ENCODE measurements at places on chromosomes 2 and 18.
A peak's percentile ranks its signal among the peaks of the same experiment; 100 is the strongest.

- no peak for DNase-seq
These were observed 16.7 kb upstream of the MRO start for GRCh38 chr18:50836521-50836957.

DNA sequence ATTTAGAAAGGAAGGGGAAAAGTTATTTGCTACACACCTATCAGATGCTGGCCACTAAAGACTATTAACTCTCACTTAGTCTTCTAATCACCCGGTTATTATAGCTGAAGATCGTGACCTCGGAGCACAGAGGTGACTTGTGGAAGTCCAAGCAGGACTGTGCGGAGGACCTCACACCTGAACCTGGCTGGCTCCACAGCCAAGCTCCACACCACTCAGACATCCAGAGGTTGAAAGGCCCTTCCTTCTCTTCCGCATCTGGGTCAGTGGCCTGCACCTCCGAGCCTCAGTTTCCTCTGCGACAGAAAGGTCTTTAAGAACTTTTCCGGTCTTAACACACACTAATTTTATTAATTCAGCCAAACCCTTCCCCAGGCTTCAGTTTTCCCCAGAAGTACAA, 57.9 kb downstream of the TNS1 start:
- DNase-seq = no peak

DNA sequence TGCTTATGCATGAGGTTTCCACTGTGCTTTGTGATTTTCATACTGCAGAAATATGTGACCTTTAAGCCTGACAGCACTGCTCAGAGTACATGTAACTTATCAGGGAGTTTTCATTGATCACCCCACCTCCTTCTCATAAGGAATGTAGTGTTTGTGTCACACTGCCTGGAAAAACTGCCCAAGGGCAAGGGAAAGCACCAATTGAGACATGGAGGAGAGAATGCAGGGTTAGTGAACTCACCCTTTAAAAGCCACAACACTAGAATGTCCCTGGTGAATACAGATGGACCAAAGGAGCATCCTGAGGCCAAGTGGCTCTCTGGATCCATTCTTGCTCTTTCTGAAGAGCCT, 147.2 kb upstream of the SPATS2L start:
- no peak for DNase-seq

- no peak for DNase-seq
These were observed 1257.2 kb upstream of the CHAC2 start for GRCh38 chr2:52510432-52510831.

DNA sequence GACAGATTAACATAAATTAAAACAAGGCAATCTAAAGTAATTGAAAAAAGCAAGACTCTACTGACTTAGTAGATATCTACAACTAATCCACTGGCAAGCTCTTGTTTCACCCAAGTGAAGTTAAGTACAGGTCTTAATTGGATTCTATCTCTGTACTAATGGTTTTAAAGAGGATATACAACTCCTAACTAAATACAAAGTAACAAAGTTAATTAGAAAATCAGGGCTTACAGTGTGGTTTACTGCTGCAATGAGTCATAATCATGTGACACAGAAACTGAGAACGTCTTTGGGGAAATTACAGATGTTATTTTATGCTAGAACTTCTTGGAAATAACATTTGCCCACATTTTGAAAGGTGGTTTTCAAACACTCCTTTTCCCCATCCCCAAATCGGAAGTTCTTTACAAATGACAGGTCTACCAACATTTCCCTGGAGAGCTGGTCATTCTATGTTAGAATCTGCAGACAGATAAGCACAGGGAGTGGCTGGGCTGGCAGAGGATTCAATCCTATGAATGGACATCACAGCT, 245.3 kb downstream of the STK39 start:
- no peak for DNase-seq

GRCh38 chr2:120437604-120438000, 91.7 kb downstream of the INHBB start:
- DNase-seq = no peak

DNA sequence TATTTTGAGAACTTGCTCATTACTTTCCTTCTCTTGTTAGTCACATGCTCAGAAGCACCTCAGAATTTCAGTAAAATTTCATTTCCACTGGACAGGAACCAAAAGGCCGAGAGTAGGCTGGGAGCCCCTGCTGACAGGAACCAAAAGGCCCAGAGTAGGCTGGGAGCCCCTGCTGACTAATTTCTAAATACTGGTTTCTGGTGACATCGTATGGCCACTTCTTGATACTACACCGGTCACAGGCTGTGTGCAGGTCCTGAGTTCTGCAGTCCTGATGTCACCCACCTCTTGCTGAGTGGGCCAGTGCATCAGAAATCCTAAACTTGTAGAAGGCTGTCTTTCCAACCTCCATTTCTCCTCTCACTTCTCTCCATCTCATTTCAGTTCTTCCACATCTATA, 17.7 kb upstream of the EN1 start:
- DNase-seq = no peak

DNA sequence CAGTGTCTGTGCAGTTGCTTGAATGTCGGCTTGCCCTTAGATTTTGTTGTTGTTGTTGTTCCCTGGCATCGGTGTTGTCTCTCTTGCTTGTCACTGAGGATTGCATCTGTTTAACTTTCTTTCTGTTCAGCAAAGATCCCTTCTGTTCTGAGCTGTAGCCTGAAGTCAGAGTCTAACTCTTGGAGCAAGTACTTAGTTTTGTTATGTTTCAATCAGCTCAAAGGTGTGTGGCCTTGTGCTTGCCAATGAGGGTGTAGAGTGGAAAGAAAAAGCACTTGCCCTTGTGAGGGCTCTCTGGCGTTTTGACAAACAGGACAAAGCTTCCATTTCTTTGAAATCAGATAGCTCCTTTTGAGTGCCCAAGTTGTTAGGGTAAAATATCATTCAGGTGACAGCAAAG, 757.1 kb upstream of the CDH7 start:
- DNase-seq = no peak

DNA sequence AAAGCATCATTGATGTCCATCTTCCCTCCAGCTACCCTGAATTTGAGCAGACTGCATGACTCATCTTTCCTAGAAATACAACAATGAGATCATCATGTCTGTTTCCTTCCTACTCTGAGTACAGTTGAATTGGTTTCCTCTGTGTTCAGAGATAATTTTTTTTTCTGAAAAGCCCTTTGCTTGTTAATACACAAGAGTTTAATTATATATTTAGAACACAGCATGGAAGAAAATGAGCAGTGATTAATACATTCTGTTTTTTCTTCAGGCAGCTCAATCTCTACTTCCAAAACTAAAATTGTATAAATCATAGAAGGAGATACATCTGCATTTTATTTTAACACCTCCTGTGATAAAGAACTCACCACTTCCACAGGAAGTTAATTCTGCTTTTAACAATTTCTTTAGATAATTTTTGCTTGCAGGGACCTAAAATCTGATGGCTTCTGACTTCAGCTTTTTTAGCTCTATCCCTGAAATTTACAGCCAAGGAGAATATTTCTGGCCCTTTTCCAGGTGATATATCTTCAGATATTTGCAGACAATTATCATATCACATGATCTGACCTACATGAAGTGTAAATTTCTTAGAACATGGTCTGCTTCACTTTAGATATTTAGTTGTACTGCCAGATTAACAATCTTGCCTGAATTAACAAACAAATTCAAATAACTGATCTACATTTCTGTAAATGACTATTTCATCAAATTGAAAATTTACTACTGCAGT, 249.0 kb downstream of the TRIB2 start:
- no peak for DNase-seq

- no peak for DNase-seq
These were observed 209.1 kb downstream of the TFCP2L1 start for GRCh38 chr2:121075641-121076497.

DNA sequence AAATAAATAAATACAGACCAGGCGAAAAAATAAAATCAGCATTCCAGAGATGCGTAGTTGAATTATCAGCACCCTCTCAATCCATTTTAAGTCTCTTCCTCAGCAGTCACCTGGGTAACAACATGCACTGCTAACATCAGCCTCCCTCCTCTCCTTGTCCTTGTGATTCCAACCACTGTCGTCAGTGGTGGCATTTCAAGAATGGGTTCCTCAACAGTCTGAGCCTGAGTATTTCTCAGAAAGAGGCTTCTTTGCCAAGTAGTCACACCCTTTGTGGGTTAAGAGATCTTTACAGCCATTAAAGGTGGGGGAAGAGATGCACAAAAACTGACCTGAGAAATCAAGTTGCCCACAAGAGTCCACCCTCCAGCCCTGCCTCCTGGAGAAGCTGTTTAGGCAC, 39.0 kb downstream of the NOL10 start:
- DNase-seq = no peak

GRCh38 chr18:41973983-41974382, 18.9 kb downstream of the PIK3C3 start:
- DNase-seq = no peak

DNA sequence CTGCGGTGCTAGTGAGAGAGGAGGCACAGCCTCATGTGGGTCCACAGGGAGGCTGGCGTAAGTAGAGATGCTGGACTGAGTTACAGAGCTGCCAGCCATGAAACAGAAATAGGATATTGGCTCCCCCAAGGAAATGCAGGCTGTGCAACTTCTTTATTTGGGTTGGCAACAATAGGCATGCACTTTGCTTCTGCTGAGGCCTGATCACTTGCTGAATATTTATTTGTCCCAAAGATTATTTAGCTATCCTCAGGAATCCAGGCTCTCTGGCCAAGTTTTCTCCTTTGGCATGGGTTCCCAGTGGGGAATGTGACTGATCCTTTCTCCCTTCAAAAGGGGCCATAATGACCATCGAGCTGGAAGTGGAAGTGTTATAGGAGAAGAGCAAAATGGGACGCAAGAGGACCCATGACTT, 60.0 kb downstream of the MAPK4 start:
- DNase-seq = peak; percentile 34

DNA sequence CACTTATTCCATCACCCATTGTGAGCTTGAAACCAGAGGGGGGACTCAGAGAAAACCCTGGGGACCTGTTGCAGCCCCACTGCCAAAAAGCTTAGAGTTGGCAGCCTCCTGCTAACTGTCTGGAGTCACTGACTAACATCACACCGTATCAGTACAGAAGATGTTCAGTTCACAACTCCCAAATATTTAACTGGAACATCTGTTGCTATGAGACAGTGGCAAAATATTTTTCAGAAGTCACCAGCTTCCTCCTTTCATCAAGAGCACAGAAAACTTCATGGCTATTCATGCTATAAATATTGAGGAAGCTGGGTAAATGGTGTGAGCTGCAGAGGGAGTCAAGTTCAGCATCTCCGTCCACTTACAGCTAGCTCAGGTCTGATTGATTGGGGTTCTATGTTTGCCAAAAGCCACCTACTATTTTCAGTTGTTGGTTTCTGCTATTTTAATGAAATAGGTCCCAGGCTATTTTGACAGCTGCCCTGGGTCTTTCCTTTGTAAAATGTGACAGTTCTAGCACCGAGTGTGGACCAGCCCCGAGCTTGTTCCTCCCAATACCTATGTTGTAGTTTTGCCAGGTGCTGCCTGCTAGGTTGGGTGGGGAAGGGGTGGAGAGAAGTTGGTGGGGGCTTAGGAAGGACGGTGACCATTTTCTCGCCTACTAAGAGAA, 9.8 kb downstream of the TUBB6 start:
- no peak for DNase-seq

DNA sequence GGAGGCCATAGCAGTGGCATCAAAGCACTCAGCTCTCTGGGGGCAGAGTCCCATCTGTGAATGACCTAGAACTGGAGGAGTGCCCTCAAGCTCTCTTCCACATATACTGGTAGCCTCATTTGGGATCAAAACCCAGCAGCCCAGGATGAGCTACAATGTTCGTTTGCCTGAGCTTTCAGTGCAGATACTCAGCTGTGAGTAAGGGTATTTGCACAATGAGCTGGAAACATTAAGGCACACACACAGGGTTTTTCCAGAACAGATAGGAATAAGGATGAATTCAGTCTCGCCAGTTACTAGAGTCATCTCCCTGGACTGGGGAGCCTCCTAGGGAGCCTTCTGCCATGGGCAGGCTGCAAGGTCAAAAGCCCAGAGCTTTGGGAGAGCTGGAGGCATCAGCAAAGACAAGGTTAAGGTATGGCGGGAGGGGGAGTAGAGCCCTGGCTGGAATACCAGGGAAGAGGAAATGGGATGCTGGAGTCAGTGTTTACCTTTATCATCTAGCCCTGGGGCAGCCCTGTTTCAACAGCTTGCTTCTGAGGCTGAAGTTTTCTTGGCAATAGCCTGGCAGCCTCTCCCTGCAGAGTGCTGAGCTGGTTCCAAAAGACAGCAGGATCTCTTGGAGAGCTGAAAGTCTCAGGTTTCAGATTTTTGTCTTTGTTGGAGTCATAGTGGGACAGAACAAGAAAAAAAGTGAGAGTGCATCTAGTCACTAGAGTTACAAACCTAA, 187.7 kb downstream of the LOXHD1 start:
- DNase-seq = no peak

- no peak for DNase-seq
These were observed 99.6 kb upstream of the LHCGR start for GRCh38 chr2:48855142-48855541.

- DNase-seq = no peak
These were observed 216.9 kb downstream of the MYO3B start for GRCh38 chr2:170394641-170395387.

DNA sequence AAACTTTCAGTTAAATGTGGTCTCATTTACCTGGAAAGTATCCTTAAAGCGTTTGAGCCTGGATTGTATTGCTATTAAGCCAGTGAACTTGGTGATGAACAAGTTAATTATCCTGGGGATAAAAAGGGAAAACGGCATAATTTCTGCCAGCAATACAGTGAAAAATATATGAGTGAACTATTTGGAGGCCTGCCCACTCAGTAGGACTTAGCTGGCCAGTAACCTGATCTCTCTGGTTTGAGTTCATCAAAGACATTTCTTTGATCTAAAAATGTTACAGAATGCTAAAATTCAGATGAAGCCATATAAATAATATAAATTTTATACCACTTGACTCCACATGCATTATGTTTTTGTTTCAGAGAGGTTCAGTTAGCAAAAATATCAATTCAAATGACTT, 241.1 kb upstream of the VWC2L start:
- DNase-seq = no peak

GRCh38 chr2:239298116-239298804, 102.6 kb downstream of the HDAC4 start:
- no peak for DNase-seq

DNA sequence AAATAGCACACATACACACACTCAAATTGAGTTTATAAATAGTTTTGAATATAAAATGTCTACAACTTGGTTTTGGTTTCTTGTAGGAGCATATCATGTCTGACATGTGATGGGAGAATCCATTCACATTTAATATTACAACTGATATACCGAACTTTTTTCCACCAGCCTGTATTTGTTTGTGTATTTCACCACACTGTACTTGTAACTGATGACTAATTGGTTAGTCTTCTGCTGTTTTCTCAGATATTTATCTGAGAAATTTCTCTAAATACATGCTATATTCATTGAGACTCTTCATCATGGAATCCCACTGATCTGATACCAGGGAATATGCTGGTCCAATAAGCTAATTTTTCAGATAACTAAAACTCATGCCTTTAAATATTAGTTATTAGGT, 56.3 kb upstream of the UBXN4 start:
- DNase-seq = no peak

Data from putamen (tissue), 1 donor.